ENCODE measurements at places on chromosomes 6 and 20.

DNA sequence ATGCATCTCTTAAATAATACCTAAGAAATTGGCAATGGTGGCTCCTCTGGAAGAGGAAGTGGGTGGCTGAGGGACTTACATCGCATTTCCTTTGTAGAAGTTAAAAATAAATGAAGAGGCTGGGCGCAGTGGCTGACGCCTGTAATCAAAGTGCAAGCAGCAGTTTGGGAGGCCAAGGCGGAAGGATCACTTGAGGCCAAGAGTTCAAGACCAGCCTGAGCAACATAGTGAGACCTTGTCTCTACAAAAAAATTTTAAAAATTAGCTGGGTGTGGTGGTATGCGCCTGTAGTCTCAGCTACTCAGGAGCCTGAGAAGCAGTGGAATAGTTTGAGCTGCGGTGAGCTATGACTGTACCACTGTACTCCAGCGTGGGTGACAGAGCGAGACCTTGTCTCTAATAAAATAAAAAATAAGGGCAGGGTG, 12.2 kb upstream of the NCOA3 start:
- peak; percentile 42 for DNase-seq

DNA sequence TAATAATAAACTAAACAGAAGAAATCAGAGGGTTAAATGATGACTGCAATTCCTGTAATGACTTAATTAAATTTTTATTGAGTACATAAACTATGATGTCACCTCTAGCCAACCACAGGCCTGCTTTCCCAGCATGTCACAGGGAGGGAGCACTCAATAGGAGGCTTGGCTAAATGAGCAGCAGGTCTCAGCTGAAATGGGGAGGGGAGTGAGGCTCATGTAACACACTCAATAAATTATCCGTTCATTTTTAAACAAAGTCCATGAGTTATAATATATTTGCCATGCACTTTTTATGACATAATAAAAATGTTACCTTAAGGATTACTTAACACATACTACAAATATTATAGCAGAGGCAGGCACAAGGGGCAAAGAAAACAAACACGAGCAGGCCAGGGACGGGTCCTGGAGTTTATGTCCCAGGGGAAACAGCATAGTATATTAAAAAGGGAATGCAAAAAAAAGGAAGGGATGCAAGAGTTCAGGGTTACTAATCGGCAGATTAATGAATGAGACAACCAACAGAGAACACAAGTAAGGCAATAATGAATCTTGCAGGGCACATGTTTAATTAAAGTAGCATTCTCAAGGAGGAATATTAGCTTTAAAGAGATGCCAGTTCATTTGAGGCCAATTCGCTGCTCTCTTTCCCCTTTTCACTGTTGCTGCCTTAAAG, 27.1 kb upstream of the FAM83C start:
- no peak for DNase-seq

DNA sequence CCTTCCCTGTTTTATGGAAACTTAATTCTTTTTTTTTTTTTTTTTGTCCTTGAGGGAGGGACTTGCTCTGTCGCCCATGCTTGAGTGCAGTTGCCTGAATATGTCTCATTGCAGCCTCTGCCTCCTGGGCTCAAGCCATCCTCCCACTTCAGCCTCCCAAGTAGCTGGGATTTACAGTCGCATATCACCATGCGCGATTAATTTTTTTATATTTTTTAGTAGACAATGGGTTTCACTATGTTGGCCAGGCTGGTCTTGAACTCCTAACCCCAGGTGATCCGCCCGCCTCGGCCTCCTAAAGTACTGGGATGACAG, 654 bp downstream of the TMEM14C start:
- DNase-seq = no peak

DNA sequence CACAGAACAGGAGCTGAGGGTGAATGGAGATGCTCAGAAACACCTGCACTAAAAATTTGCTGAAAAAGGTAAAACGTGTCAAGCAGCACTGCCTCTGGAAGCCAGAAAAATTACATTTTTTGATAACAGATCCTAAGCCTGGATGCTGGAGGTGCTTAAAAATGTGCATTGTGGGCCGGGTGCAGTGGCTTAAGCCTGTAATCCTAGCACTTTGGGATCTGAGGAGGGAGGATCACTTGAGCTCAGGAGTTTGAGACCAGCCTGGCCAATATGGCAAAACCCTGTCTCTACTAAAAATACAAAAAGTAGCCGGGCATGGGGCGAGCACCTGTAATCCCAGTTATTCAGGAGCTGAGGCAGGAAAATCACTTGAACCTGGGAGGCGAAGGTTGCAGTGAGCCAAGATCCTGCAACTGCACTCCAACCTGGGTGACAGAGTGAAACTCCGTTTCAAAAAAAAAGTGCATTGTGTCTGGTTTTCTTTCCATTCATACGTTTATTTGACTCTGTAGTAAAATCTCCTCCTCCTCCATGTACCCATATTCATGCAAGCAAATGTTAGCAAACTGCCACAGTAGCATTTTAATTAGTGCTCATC, 587 bp upstream of the BTN3A1 start:
- DNase-seq = no peak

Measured in activated T-cell treated with anti-CD3 and anti-CD28 coated beads, Interleukin-2, amount 50 U/mL, for 24 hours (primary cell).